ENCODE measurements at places on chromosomes 3 and 15. TPM values are rescaled to one million over a fixed set of nuclear protein-coding genes. Genes with fewer than 3 reads are reported as not detected.

DNA sequence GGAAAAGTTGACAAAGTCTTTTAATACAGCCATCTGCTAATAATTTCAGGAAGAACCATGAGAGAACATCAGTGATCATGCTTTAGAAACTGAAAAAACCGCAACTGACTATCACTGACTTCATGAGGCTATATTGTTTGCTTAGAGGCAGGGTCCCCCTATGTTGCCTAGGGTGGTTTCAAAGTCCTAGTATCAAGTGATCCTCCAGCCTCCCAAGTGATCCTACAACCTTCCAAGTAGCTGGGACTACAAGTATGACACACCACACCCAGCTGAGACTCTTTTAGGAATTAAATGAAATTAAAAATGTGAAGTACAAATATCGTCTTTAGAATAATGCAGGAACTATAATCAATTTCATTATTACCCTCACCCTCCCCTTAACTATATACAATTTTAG lies 58.3 kb upstream of the CSPG5 start:
- DNase-seq: no peak

The FBXL2 gene
- 70.8 TPM for total RNA-seq

- DNase-seq: no peak
Observed at GRCh38 chr3:138443091-138443490, 8.7 kb downstream of the ESYT3 start.

DNA sequence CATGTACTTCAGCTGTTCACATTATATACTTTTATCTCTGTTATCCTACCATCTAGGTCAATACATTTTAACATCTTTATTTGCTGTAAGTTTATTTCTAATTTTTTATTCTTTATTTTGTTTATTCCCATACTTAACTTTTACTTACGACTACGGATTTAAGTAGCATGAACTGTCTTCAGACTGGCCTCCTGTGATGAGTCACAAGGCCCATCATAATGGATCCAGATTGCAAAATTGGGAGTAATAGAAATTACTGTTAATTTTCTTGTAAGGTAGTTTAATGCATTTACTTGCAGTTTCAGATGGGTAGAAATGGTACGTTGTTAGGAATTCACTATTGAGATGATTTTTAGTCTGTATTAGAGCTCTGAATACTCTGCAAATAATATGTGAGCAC lies 45.9 kb downstream of the PPARG start:
- no peak for DNase-seq

- no peak for DNase-seq
Observed at GRCh38 chr15:73048624-73049295, 3.5 kb upstream of the NEO1 start.

The SLC22A13 gene
- total RNA-seq: 0.94 TPM

DNA sequence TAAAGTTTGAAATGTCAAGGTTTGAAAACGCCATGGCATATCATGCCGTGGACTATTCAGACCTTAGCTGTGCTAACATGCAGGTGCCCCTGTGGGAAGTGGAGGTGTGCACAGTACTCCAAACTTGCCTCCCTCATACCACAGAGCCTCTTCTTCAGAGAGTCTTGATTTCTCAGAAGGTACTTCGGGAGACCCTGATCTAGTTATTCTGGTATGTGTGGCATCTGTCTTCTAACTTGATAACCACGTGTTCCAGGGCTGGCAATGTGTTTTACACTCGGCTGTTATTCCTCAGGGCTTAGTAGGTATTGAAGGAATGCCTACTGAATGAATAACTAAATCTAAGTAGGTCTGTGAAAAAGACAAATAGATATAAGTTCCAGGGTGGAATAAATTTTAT lies 309.9 kb downstream of the CLSTN2 start:
- DNase-seq: no peak

DNA sequence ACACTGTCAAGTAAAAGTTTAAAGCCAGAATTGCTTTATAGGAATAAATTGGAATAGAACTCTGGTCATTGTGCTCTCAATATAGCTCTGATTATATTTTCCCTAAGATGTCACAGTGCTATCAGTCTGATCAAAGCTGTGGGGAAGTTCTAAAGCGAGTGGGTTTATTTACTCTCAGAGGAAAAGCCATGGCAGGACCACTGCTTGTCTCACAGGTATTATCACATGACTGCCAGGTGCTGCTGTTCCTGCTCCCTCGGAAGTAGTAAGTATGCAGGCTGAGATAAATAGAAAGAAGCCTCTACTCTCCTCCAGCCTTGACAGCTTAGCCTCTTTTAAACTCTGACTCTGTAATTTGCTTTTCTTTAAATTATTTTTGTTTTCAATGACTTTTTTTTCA lies 49.1 kb upstream of the UTS2B start:
- DNase-seq: no peak

The COLQ gene
- 3.0 TPM for total RNA-seq

DNA sequence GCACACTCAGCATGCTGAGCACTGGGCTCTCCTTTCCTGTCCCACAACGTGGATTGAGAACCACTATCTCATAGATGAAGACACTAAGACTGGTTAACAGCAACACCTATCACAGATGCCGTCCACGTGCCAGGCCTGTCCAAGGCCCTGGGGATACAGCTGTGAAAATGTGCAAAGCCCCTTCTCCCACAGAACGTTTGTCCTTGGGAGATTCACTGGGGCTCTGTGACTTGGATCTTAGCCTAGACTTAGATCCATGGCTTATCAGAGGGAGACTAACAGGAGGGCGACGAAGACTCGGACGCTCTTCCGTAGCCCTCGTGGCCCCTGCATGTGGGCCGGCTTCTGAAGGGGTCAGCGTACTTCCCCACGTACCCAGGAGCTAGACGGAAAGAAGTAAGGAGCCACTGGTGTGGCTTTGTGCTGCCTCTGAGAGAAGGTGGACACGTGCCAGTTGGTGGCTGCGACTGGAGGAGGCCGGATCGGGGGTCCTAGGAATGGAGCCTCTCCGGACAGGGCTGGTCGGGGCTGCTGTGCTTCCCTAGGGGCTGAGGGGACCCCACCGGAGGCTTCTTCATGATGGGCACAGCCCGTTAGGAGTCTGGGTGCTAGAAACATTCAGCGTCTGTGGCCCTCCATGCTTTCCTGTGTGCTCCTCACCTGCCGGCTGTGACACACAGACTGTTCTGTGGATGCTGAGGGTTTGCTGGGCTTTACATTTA lies 964 bp downstream of the NRROS start:
- no peak for DNase-seq

GRCh38 chr3:86793786-86794185 lies 197.2 kb downstream of the VGLL3 start:
- no peak for DNase-seq

- no peak for DNase-seq
Observed at GRCh38 chr3:43086460-43087165, 19.3 kb downstream of the POMGNT2 start.

DNA sequence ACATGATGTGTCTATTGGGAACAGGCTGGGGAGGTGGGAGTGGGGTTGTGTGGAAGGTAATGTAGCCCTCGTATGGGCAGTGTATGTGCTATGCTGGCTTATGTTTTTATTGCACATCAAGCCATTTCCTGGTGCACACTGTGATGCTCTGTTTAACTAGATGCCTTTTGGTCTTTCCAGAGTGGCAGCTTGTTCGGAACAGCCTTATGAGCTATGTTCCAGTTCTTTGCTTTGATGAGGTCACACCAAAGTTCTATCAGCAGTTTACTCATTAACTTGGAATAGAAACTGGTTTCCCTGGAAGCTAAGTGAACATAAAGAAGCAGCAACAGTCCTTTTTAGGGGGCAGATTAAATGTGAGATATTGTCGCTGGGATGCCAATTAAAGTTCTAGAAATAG lies 133.9 kb downstream of the DIPK2A start:
- DNase-seq: no peak

GRCh38 chr3:24519368-24520100 lies 24.9 kb upstream of the THRB start:
- DNase-seq: no peak

GRCh38 chr15:29986946-29987345 lies 95.8 kb upstream of the GOLGA8J start:
- DNase-seq: no peak

- DNase-seq: no peak
Observed at GRCh38 chr15:78726870-78727551, 84.3 kb downstream of the ADAMTS7 start.

The LYZL4 gene
- not detected for total RNA-seq

The PLA2G4B gene
- 2.5 TPM for total RNA-seq

The FANCD2OS gene
- total RNA-seq: not detected

DNA sequence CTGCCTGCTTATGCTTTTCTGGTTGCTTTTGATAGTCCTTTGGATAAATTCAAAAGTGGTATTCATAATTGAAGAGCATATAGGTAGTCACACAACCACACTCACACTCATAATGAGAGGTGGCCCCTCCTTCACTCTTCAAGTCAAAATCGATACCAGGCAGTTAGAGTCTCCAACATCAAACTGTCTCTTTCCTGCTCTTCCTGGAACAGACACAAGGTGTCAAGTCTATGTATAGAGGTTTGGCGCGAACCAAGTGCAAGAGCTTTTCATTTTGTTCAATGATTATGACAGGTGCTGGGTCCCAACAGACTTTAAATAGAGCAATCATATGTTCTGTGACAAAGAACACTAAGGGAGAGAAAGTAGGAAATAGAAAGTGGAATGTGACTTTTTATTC lies 29.9 kb upstream of the RGMA start:
- DNase-seq: no peak

The BFSP2 gene
- 1.1 TPM for total RNA-seq

The IL20RB gene
- 0.62 TPM for total RNA-seq

The TMEM207 gene
- total RNA-seq: not detected

DNA sequence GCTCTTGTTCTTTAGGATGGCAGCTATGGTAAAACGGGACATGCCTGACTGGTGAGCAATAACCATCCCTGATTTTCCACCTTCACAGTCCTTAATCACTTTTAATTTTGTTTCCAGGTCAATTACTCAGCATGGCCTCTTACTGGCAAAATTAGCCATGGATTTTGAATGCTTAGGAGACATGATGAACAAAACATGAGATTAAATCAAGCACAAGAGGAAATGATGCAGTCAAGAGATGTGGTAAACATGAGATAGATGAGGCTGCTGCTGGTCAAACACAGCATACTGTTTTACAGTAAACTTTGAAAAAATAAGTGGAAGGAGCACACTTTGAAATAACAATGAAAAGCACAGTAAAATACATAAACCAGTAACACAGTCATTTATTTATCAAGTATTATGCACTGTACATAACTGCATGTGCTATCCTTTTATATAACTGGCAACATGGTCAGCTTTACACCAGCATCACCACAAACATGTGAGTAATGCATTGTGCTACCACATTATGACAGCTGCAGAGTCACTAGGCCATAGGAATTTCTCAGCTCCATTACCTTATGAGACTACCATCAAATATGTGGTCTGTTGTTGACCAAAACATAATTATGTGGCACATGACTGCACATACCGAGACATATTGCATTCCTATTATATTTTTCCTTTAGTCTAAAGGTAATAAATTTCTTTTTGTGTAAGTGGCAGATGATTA lies 30.1 kb upstream of the ZNF502 start:
- no peak for DNase-seq

GRCh38 chr3:73235768-73236167 lies 174.3 kb downstream of the EBLN2 start:
- DNase-seq: no peak

GRCh38 chr3:147377412-147378367 lies 28.7 kb downstream of the ZIC4 start:
- DNase-seq: no peak

The CHDH gene
- total RNA-seq: 1.4 TPM

DNA sequence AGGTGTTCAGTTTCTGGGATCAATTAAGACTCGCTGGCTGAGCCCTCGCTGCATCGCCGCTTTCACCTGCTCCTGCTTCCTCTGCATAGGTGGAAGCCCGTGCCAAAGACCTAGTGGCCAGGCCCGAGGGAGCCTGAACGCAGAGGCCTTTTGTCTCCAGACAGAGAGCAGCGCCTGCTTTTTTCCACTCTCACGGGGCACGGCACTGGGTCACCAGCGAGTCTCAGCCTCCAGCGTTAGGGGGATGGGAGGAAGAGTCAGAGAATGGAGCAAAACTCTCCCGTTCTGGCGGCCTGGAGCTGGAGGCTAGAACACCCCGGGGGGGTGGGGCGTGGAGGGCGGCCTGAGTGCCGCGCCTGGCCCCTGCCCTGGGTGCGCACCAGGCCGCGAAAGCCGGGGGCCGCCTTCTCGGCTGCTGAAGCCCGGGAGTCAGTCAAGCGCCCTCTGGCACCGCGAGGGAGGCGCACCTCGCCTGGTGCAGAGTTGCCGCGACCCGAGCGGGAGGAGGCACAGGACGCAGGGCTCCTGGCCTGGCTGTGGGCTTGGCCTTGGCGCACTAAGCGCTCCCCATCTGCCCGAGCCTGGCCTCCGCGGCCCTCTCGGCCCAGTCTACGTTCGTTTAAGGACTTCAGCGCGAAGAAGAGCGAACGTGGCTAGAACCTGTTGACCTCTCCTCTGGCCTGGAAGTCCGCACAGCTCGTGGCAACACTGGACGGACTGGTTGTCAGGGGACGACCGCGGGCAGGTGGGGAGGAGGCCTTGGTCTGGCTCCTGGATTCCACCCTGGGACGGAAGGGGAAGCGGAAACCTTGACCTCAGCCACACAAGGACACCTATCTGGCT lies 21.5 kb downstream of the NR2F2 start:
- no peak for DNase-seq

DNA sequence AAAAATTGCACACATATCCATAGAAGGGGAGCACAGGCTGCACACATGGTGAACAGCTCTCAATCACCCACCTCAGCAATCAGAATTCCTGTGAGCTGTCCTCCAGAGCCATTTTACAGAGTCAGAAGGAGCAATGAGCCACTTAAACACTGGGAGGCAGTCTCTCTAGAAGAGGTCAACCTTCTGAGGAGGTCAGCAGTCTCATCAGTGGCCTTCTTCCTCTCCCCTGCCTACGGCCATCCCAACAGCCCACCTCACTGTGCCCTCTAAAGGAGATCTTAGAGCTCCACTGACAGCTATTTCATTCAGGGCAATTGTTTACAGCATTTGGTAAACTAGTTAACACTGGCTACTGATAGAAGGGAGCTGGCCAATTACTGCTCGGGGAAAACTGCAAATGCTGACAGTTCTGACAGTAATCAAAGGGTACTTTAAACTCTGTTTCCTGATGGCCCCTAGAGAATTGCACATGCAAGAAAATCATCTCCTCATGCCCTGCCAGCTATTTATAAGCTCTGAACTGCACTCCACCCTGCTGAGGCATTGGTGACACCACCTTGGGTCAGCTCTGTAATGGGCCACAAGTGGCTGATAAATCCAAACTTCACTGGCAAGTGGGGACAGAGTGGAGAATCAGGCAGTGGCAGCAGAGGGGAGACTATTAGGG lies 42.1 kb upstream of the TSPAN3 start:
- DNase-seq: no peak

DNA sequence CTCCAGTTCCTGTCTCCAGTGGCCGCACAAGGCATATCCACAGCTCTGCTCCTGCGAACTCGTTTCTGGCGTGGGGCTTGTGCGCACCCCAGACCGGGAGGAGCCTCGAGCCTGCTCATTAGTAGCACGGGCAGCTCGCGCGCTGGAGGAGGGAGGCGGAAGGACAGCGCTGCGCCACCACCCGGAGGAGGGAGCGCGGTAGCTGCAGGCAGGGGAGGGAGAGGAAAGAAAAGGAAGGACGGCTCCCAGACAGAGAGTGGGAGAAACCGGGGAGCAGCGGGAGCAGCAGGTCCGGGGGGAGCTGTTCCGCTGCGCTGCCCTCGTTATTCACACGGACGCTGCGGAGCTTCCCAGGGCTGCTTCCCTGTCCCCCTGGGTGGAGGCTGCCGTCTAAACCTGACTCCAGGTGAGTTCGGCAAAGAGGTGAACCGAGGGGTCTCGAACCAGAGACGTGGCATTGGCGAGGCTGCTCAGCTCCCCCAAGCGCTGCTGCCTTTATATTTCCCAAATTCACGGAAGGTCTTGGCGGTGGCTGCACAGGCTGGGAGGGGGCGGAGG lies 121.3 kb upstream of the ZNF717 start:
- DNase-seq: no peak
